Ammon's horn (tissue), 1 donor: ENCODE measurements at places on chromosomes 4 and X.
A peak's percentile ranks its signal among the peaks of the same experiment; 100 is the strongest.

- DNase-seq: no peak
Measured at GRCh38 chr4:5852523-5853202, 40.2 kb downstream of the CRMP1 start.

DNA sequence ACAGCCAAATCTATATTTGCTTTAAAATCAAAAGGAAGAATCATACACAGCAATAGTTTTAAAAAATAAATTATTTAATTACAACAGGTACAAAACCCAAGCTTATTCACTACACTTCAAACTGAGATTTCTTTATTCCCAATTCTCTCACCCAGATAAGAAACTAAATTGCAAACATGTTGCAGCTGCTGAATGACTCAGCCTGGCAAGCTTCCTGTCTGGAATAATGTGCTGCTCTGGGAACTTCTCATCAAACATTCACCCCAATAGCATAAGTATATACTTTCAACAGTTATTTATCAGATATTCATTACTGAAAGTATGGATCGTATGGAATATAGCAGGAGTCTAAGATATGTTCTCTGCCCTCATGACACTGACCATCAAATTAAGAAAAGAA is 43.0 kb upstream of the GABRA2 start:
- peak; percentile 55 for DNase-seq

- DNase-seq: no peak
Measured at GRCh38 chrX:149521438-149521837, 16.3 kb upstream of the IDS start.

DNA sequence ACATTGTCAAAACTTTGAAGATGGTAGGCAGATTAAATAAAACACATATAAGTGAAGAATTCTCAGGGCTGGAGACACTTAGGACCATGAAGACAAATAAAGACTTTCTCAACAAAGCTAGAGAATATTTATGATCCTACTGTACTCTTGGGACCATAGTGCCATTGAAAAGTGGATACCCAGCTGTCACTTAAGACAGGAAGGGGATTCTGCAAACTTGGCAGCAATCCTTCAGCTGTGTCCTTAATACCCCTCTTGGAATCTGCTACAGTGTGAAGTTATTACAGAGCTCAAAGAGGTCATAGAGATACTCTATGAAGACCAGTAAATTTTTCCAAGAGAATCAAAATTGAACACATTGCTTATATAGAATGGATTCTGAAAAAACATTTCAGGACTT is 24.3 kb downstream of the PDE5A start:
- no peak for DNase-seq

- no peak for DNase-seq
Measured at GRCh38 chr4:24768006-24768405, 27.4 kb upstream of the SOD3 start.

GRCh38 chr4:164807611-164808010 is 53.7 kb downstream of the SMIM31 start:
- no peak for DNase-seq
